Stimulated activated CD8-positive, alpha-beta memory T cell treated with anti-CD3 and anti-CD28 coated beads, Interleukin-4, amount 100 ng/mL, for 1 hour (primary cell): ENCODE measurements at places on chromosomes 4 and X.

GRCh38 chr4:146334862-146335449, 120.6 kb downstream of the REELD1 start:
- DNase-seq = no peak

DNA sequence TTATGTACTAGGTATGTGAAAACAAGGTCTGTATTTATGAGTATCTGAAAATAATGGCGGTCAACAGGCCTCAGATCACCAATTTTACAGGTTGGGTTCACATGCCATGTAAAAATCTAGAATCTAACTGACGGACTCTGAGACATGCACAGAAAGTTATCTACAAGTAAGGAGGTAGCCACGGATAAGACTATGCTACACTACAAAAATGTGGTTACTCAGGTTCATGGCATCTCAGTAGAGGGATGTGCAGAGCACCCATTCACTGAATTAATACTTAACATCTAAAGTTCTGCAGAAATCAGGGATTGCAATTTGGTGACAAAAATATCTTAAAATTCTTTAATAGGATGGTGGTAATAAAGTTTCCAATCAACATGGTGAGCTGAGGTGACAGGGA, 155.9 kb downstream of the APBB2 start:
- DNase-seq = no peak

GRCh38 chr4:1499465-1499864, 93.2 kb upstream of the NKX1-1 start:
- no peak for DNase-seq

DNA sequence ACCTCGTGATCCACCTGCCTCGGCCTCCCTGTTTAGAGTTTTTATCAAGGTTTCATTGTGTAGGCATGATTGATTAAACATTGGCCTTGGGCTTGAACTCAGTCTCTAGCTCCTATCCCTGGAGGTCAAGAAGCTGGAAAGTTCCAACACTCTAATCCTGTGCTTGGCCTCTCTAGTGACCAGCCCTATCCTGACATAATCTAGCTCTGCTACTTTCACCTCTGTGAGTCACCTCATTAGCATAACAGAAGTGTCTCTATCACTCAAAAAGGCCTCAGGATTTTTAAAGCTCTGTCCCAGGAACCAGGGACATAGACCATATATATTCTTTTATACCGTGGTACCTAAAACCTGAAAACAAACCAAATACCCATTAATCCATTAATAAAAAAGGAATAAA, 377.5 kb downstream of the CENPC start:
- no peak for DNase-seq

DNA sequence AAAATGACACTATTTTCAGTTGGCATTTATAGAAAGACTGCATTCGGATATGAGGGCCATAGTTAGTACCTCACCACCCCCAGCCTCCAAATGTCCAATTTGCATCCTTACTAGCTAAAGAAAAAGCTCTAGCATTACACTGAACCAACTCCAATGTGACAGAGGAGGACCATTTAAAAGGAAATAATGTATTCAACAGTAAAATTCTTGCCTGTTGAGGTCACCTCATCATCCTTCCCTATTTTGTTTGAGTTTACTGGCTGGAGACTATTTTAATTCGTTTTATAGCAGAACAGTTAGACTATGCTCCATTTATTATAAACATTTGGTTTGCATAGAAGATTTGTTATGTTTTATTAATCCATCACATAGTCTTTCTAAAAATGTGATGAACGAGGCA, 88.2 kb upstream of the PPARGC1A start:
- DNase-seq = no peak

- no peak for DNase-seq
These were observed 61.9 kb upstream of the TCEAL2 start for GRCh38 chrX:102063445-102064074.

GRCh38 chr4:57102050-57102624, 8.0 kb downstream of the IGFBP7 start:
- no peak for DNase-seq

DNA sequence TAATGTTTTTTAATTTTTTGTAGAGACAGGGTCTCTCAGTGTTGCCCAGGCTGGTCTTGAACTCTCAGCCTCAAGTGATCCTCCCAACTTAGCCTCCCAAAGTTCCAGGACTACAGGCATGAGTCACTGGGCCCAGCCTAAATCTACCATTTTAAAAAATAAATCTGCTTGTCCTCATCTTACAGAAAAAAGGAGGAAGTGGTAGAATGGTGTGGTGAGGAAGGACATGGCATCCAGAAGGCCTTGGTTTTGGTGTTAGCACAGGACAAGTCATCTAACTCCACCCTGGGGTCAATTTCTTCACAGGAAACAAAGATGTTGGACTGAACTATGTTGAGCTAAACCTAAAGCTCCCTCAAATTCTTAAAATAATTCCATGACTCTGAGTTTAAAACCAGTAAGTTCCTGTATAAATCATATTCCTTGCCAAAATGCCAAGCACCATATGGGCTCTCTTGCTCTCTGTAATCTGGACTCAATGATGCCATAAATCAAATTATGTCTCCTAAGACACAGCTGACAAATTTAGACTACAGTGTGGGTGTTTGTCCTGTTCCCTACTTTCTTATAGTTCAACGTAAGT, 253.9 kb upstream of the NOCT start:
- no peak for DNase-seq

DNA sequence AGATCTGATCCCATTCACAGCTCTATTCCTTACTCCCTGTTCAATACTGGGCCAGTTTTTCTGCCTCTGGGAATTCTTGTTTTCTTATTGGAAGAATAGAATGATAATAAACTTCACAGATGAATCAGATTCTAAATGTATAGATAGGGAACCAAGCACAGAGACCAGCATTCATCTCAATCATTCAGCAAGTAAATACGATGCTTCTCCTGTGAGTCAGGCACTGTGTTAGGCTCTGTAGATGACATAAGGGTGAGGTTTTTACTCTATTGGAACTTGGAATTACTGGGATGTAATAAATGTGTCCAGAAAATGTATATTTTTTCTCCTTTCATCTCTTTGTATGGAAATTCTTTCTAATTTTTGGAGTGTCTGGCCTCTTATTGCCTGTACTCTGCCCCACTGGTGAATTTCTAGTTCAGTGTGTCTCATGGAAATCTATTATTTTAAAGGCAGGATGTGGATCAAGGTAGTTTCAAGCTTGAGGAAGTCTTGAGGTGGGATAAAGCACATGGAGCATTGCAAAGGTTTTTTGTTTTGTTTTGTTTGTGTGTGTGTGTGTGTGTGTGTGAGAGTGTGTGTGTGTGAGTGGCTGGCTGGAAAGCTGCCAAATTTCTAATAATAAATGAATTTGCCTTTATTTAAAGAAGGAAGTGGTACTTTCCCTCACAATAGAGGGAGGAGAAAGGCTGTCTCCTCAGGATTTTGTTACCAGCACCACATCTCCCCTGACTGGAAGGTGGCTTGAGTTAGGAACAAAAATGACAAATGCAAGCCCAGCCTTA, 117.9 kb upstream of the HS3ST1 start:
- no peak for DNase-seq

DNA sequence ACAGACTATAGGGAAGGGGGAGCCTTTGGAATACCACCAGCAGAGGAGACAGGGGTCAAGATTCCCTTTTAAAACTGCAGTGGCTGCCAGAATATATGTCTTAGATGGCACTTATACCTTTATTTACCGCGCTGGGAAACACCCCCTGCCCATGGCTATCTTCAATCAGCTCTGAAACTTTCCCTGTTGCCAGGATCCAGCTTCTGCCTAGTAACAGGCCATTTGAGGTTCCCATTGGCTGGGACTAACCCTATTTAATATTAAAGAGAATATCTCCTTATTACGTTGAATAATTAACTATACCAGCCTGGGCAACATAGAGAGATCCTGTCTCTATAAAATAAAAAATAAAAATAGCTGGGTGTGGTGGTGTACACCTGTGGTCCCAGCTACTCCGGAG, 23.8 kb downstream of the SOWAHB start:
- DNase-seq = no peak

DNA sequence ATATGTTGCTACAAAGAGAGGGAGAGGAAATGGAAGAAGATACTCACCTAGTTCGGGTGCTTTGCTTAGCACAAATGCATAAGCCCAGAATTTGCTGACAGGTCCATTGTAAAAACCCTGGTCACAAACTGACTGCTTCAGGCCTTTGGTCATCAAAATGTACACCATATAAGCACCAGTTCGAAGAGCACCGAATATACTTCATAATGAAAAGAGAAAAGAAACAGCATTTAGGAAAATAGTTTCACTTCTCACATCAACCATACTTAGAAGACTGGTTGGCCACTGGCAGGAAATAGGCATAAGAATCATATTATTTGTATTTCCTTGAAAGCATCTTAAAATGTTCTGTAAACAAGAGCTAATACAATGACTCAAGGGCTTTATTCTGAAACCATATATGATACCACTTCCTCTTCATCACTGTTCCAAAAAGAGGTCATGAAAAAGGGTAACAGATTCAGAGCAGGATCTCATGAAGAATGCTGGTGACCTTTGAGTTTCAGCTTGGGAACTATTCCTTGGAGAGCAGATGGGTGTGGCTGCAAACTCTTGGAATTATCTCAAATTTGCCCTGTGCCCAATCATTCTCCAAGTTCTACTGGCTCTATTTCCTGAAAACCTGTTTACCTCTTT, 138.7 kb downstream of the ELOVL6 start:
- DNase-seq = no peak

DNA sequence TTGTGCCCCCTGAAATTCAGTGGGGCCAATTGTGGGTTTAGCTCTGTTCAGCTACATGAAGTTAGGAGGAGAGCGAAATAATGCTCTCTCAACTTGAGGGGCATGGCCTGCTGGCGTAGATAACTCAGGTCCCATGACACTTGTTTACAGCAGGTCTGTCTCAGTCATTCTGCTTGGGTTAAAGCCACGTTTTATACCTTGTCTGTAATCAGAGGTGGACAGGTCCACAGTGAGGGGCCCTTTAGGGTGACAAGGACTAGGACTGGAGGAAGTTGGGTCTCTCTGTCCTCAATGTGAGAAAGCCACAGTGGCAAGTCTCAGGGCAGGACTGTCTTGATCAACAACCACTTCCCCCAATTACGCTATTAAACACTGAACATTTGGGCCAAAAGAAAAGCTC, 49.0 kb downstream of the PDHA1 start:
- DNase-seq = no peak

DNA sequence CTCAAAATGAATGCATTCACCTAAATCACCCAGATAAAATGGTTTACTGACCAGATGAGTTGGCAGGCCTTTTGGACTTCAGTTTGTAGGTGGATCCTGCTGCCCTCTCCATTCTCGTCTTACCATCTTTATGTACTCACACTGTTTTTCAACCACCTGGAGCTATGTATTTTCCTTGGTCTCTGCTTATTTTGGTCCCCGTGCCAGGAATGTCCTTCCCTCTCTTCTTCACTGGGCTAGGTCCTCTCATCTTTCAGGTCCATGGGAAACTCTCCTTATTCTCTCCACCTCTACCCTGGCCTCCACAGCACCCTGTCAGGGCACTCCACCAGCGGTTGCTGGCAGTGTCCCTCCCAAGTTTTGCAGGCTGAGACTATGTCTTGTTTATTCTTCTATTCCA, 2.6 kb downstream of the GPRIN3 start:
- no peak for DNase-seq

DNA sequence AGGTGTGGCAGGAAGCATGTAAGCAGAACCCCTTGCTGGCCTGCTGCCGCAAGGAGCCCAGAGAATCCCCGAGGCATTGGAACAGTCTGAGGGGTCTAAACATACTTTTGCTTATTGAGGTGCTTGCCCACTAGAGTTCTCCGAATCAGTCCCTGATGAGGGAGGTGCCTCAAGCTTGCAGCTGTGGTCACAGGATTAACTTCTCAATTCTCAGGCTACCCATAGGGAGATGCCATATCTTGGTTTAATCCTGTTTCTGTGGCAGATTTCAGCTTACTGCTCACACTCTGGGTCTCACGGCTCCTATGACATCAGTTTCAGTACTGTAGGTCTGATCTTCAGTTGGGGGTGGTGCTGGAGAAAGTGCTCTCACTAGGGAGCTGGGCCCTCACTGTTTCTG, 39.9 kb downstream of the CCNG2 start:
- DNase-seq = no peak

GRCh38 chr4:123787512-123788080, 391.0 kb downstream of the SPRY1 start:
- DNase-seq = no peak

- DNase-seq = no peak
These were observed 50.7 kb upstream of the USP38 start for GRCh38 chr4:143133977-143134376.

- DNase-seq = no peak
These were observed 153.8 kb downstream of the MAML3 start for GRCh38 chr4:140000232-140000631.

DNA sequence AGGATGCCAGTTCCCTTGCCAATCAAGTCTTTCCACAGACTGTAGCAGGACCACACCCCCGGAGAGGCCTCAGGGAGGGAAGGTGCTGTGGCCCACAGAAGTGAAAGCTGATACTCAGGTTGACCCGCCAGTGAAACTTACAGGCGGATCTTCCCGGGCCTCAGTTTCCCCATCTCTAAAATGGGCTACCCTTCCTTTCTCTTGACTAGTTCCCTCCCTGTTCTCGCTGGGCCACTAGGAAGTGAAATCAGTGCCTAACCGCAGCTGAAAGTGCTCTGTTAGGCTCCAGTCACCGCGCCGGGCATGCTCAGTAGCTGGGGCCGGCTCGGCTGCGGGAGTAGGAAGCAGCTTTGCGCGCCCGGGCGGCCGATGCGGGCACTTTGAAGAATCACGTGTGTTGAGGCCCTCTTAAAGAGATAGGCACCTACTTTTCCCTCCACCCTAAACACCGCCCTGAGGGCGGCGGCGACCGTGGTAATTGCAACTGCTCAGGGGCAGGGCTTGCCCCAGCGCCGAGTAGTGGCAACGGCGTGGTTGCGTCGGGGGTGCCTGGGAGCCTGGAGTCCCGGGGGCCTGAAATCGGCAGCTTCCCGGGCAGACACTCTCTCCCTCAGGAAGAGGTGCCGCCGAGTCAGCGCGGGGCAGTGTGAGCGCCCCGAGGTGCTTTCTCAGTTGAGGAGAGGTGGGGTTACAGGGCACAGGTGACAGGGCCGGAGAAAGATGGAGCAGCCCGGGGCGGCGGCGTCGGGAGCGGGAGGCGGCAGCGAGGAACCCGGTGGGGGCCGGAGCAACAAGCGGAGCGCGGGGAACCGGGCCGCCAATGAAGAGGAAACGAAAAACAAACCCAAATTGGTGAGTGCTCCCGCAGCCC, at the start of gene DIAPH2:
Gene DIAPH2 (plus strand): TSS at position 504 of the 871 bp plus-strand sequence.
- peak; percentile 41 for DNase-seq

DNA sequence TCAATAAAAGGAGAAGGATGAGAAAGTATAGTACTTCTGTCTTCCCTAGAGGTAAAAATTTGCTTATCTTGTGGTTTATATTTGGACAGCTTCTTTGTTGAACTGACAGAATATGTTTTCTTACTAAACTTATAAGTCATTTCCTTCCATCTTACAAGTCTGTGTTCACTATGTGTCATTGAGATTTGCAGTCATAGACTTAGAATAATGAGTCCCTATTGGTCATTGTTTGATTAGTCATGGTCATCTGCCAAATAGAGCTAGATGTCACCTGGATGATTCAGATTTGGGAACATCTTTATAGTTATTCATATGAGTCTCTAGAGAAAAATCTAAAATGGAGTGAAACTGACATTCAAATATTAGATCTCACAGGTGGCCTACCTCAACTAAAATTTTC, 51.5 kb downstream of the SPATA18 start:
- DNase-seq = no peak

- DNase-seq = no peak
These were observed at the start of gene SMIM43 for GRCh38 chr4:121764702-121765367. SMIM43 (minus strand) TSS chr4:121765164; CDS start chr4:121765105, 59 bp downstream.

- DNase-seq = no peak
These were observed 22.6 kb downstream of the SLC25A4 start for GRCh38 chr4:185165605-185166063.
